ENCODE measurements at places on chromosomes 7 and 10.

DNA sequence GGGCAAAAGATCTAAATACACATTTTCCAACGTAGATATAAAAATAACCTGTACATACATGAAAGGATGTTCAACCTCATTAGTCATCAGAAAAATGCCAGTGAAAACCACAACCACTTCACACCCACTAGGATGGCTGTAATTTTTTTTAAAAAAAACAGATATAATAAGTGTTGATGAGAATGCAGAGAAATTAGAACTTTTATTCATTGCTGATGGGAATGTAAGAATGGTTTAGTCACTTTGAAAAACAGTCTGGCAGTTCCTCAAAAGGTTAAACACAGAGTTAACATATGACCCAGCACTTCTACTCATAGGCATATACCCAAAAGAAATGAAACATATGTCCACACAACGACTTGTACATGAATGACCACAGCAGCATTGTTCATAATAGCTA is 32.3 kb upstream of the PRKCQ start:
- no peak for DNase-seq

GRCh38 chr7:109782806-109783205 is 1213.1 kb downstream of the DNAJB9 start:
- DNase-seq = no peak

- no peak for DNase-seq
Observed at GRCh38 chr7:37045681-37046179, 321.4 kb upstream of the AOAH start.

DNA sequence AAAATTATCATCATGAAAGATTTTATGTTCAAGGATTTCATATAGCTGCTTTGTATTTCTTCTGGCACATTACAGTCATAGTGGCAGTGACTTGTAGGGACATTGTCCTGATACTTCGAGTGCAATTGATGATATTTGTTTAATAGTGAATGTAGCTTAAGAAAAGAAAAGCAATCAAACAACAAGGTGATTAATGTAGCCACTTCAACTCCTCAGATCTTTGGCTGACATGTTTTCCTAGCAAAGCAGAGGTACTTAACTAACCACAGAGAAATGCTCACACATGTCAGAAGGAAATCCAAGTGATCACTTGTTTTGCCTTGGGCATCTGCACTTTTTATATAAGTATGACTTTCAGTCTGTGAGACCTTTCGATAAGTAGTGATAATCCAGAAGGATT is 470.3 kb downstream of the AUTS2 start:
- no peak for DNase-seq

DNA sequence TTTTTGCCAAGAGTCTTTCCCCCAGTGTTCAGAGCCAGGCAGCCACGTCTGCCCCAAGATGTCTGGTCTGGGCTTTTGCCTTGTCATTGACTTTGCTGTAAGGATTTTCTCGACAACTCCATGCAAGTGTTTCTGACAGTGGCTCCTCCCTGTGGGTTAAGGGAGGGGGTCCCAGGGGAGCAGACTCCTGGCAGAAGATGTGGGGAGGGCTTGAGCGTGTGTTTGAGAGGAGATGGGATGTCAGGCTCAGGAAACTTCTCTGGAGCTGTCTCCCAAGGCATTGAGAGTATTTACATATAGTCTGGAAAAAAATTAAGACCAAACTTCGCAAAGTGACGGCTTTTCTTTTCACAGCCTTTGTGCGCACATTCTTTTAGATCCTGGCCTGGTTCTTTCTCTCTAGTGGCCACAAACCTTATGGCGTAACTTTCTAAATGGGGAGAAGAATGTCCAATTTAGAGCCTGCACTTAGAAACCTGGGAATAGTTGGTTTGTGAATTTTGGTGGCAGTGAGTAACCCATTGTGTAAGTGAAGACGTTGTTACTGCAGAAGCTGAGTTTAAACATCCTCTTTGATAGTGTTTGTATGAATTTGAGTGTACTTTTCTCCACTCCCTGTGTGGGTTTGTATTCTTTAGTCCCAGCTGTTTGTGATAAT is 201.5 kb downstream of the LRMDA start:
- DNase-seq = no peak

Measured in stimulated activated CD4-positive, alpha-beta T cell treated with anti-CD3 and anti-CD28 coated beads, TNF-alpha, amount 100 ng/mL, for 1 hour (primary cell).